ENCODE measurements at places on chromosomes 16 and 17.
A peak's percentile ranks its signal among the peaks of the same experiment; 100 is the strongest.

GRCh38 chr17:82231312-82231561 lies 2.4 kb downstream of the SLC16A3 start:
- DNase-seq: no peak

- DNase-seq: peak; percentile 77
These were observed 132.4 kb upstream of the CHMP6 start for GRCh38 chr17:80859002-80859941.

DNA sequence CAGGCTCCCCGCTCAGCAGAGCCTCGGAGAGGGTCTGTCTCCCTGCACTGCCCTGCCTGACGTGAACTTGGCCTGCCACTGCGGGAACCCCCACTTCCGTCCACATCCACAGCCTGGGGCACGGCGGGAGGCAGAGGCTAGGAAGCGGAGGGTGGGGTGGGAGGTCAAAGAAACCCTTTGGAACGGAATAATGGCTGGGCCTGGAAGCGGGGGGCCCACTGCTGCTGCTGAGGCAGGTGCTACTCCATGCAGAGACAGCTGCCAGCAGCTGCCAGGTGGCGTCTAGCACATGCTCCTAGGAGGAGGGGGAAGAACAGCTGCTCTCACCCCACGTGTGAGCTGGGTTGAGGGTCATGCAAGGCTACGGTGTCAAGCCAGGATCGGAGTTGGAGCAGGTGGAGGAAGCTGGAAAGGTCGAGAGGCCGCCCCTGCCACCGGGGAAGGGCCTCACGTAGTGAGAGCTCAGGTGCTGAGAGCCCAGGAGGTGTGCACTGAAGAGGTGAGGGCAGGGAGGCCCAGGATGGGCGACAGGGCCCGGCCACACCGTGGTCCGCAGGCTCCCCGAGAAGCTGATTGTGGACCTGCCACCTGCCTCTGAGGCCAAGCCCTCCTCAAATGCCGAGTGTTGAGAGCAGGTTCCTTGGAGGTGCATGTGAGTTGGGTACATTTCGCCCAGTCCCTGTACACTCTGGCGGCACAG lies 9.8 kb downstream of the FSCN2 start:
- DNase-seq: no peak

DNA sequence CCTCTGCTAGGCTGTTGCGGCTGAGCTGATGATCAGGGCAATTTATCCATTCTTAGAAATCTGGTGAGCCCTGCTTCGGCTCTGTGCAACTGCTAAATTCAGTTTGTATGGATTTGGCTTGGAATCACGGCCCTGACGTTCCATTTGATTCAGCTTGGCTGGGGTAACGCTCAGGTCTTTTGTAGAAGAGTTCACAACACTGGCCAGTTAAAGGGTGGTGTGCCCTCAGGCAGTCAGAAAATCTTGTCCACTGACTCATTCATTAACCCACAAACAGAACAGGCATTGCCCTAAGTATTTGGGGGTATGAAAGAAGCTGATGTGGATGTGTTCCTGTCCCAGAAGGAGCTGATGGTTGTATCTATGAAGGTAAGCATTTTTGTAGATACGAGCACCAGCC lies 53.9 kb downstream of the GNAO1 start:
- peak; percentile 65 for DNase-seq

- DNase-seq: no peak
These were observed 15.6 kb downstream of the C16orf90 start for GRCh38 chr16:3479654-3480216.

Measured in bronchial epithelial cell (primary cell).